Activated CD8-positive, alpha-beta T cell treated with anti-CD3 and anti-CD28 coated beads for 36 hours (primary cell): ENCODE measurements at places on chromosomes 5 and 9. TPM values are rescaled to one million over a fixed set of nuclear protein-coding genes. Genes with fewer than 3 reads are reported as not detected.

- H3K4me1 ChIP-seq, result peaks cover 46% of the 10 kb centered on the region
- peak; percentile 23 for DNase-seq
- peak overlapping the region; percentile 95 for H3K4me3 ChIP-seq
These were observed 1.3 kb downstream of the PCSK5 start for GRCh38 chr9:75891771-75892215.

DNA sequence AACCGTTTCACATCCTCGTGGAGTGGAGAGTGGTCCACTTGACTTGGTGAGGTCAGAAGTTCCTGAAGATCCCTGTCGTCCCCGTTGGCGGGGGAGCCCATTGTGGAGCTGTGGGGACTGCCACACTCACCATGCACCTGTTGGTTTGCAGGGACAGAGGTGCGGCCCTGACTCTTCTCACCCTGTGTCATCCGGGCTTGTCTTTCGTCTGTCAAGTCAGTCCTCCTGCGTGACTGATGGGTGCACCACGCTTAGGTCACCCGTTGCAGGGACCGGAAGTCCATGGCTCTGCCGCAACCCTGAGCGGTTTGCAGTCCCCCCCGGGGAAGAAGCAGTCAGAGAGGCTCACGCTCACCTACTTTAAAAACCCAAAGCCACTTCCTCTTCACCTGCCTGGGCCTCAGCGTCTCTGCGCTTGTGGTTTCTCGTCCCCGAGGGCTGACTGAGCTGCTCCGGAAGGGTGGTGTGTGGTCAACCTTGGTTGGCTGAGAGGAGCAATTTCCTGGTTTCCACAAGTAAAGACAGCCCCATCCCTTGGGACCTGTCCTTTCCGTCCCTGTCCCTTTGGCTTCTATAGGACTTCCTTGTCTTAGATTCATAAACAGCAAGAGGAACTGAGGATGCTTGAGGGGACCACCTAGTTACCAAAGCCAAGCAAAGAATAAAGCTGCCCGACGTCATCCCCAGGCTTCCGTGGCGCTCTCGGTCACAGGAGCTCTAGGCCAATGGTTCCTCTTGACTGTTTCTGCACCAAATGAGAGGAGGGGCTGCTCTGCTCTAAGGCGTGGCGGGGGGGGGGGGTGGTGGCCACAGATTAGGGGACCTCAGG, 53.2 kb downstream of the USP20 start:
- DNase-seq, result peak; percentile 97
- peaks cover 75% of the 10 kb centered on the region for H3K36me3 ChIP-seq
- peak overlapping the region; percentile 99 for H3K27ac ChIP-seq
- H3K27me3 ChIP-seq, result no peaks in the 10 kb centered on the region

DNA sequence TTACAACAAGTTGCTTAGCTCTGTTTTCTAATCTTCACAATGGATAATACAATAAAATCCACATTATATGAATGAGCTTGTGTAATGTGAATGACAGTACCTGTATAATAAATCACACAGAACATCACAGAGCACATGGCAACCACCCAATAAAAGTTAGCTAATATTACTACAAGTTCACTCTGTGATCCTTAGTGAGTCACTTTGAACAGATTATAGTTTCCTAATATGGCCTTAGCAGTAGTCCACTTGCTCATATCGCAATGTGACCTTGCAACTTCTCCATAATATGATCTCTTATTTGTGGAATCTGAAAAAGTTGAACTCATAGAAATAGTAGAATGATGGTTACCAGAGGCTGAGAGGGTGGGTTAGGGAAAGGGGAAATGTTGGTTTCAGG, 361.3 kb downstream of the PTPRD start:
- no peaks in the 10 kb centered on the region for H3K36me3 ChIP-seq
- no peak overlapping the region for H3K27ac ChIP-seq
- DNase-seq, result no peak
- no peaks in the 10 kb centered on the region for H3K4me1 ChIP-seq
- H3K4me3 ChIP-seq, result no peak overlapping the region
- no peaks in the 10 kb centered on the region for H3K27me3 ChIP-seq

- peak overlapping the region; percentile 33 for H3K27ac ChIP-seq
- H3K4me1 ChIP-seq, result peaks cover 9% of the 10 kb centered on the region
- DNase-seq, result no peak
- peaks cover 18% of the 10 kb centered on the region for H3K36me3 ChIP-seq
- H3K4me3 ChIP-seq, result no peak overlapping the region
These were observed 59.8 kb upstream of the GOLPH3 start for GRCh38 chr5:32233696-32234447.

DNA sequence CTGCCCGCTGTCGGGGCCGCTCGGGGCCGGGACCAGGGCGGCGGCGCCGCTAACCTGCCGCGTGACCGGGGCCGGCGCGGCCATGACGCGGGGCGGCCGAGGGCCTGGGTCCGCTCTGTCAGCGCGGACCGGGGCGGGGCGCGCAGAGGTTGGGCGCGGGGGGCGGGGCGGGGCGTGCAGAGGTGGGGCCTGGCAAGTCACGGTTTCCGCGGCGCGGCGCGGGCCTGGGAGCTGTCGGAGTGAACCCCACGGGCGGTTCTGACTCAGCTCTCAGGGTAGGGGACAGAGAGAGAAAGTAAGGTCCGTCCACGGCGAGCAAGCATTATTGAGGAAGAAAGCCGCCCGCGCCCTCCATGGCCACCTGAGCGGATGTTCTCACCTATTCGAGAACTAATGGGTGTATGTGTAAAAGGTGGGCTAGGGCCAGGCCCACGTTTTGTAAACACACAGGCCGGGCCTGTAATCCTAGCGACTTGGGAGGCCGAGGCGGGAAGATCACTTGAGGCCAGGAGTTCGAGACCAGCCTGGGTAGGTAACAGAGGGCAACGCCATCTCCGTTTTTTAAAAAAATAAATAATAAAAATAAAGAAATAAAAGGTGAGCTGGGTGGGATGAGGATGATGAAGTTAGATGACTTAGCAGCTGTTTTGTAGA, at the start of gene PRXL2C:
PRXL2C (minus strand) TSS at position 120 of the 654 bp plus-strand sequence; CDS start at position 84, 36 bp downstream.
- no peaks in the 10 kb centered on the region for H3K27me3 ChIP-seq
- peaks cover 12% of the 10 kb centered on the region for H3K4me1 ChIP-seq
- DNase-seq, result peak; percentile 82
- H3K27ac ChIP-seq, result peak within 1 kb of the TSS; percentile 84

- H3K27ac ChIP-seq, result no peak overlapping the region
- no peaks in the 10 kb centered on the region for H3K27me3 ChIP-seq
- no peak overlapping the region for H3K4me3 ChIP-seq
These were observed 1132.9 kb upstream of the WWC1 start for GRCh38 chr5:167158588-167158987.

DNA sequence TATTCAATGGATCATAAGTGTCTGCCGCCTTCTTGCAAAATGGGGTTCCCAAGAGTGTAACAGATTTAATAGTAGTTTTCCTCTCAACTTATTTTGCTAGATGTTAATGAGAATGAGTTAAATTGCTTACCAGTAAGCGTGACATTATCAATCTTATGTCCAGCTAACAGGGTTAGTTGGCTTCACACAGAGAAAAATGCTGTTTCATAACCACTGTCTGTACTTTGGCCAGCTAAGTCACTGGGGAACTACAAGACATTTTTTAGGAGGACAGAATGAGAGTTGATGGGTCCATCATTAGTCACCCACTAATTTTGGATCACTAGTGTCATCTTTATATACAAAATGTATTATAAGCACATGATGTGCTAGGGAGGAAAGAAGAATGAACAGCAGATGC, 1.4 kb downstream of the CDC37L1 start:
- peaks cover 14% of the 10 kb centered on the region for H3K36me3 ChIP-seq
- peaks cover 21% of the 10 kb centered on the region for H3K4me1 ChIP-seq
- no peak for DNase-seq
- no peak overlapping the region for H3K27ac ChIP-seq
- no peaks in the 10 kb centered on the region for H3K27me3 ChIP-seq

DNA sequence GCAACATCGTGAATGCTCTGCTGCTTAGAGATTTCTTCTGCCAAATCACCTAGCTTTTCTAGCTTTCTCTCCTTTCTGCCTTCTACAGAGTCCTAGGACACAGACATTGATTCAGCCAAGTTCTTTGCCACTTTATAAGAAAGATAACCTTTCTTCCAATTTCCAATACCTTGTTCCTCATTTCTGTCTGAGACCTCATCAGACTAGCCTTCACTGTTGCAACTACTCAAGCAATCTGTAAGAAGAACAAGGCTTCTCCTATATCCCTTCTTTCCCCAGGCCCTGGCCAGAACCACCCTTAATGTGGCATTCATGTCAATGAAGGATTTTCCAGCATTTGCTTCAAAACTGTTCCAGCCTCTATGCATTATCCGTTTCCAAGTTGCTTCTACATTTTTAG, 24.3 kb downstream of the FBXO10 start:
- DNase-seq, result no peak
- H3K4me3 ChIP-seq, result no peak overlapping the region
- no peak overlapping the region for H3K27ac ChIP-seq
- no peaks in the 10 kb centered on the region for H3K4me1 ChIP-seq
- H3K27me3 ChIP-seq, result no peaks in the 10 kb centered on the region
- H3K36me3 ChIP-seq, result no peaks in the 10 kb centered on the region

GRCh38 chr9:81389569-81389993, 299.8 kb downstream of the TLE1 start:
- DNase-seq, result no peak
- H3K4me1 ChIP-seq, result no peaks in the 10 kb centered on the region
- H3K36me3 ChIP-seq, result no peaks in the 10 kb centered on the region
- H3K4me3 ChIP-seq, result no peak overlapping the region
- H3K27me3 ChIP-seq, result no peaks in the 10 kb centered on the region

- H3K27me3 ChIP-seq, result peaks cover 2% of the 10 kb centered on the region
- no peaks in the 10 kb centered on the region for H3K36me3 ChIP-seq
- no peak for DNase-seq
- peaks cover 3% of the 10 kb centered on the region for H3K4me1 ChIP-seq
These were observed 137.2 kb downstream of the TRIO start for GRCh38 chr5:14280294-14280854.

DNA sequence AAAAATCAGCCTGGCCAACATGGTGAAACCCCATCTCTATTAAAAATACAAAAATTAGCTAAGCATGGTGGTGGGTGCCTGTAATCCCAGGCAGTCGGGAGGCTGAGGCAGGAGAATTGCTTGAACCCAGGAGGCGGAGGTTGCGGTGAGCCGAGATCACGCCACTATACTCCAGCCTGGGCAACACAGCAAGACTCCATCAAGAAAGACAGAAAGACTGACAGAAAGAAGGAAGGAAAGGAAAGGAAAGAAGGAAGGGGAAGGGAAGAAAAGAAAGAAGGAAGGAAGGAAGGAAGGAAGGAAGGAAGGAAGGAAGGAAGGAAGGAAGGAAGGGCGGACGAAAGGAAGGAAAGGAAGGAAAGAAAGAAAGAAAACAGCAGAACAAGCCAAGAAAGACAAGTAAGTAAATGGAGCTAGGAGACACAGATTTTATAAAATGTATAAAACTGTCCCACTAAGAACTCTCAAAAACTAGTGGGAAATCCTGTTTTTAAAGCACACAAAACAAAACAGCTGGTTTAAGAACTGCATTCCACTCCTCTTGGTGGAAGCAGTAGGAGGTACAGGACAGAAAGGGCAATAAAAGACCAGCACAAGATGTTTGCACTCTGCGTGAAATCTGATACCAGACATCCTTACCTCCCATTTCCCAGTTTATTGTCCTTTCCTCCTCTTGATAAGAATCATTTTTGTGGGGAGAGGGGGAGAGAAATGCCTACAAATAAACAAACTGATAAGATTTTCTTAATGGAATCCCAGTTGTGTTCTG, 46.7 kb downstream of the MYO10 start:
- peaks cover 3% of the 10 kb centered on the region for H3K27me3 ChIP-seq
- no peak for DNase-seq
- no peaks in the 10 kb centered on the region for H3K4me1 ChIP-seq
- no peak overlapping the region for H3K4me3 ChIP-seq
- no peak overlapping the region for H3K27ac ChIP-seq

- H3K27ac ChIP-seq, result no peak overlapping the region
- H3K4me3 ChIP-seq, result no peak overlapping the region
- DNase-seq, result no peak
- H3K4me1 ChIP-seq, result no peaks in the 10 kb centered on the region
- no peaks in the 10 kb centered on the region for H3K36me3 ChIP-seq
- H3K27me3 ChIP-seq, result peaks cover 2% of the 10 kb centered on the region
These were observed 200.2 kb upstream of the SGCD start for GRCh38 chr5:156126716-156127115.

DNA sequence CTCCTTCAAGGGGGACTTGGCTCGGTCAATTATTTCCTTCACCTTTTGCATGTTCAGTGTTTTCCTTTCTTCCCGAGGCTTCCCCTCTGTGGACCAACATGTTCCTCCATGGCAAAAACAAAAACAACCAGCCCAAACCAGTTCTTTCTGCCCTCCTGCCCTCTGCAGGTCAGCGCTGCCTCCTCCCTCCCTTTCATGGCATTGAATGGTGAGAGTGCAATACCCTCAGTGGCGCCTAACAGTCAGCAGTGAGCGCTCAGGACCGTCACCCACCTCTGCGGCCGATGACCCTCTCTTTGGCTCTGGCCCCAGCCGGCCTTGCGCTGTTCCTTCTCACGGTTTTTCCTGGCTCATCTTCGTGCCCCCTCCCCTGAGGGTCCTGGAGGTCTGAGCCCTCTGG, 34.4 kb upstream of the GNE start:
- H3K36me3 ChIP-seq, result no peaks in the 10 kb centered on the region
- H3K4me3 ChIP-seq, result no peak overlapping the region
- H3K27ac ChIP-seq, result no peak overlapping the region
- no peaks in the 10 kb centered on the region for H3K27me3 ChIP-seq
- peaks cover 6% of the 10 kb centered on the region for H3K4me1 ChIP-seq
- DNase-seq, result no peak

GFI1B gene
- not detected for total RNA-seq

LRRC19 gene
- not detected for total RNA-seq
